Renal cortical epithelial cell (primary cell): ENCODE measurements at places on chromosomes 4 and X.

DNA sequence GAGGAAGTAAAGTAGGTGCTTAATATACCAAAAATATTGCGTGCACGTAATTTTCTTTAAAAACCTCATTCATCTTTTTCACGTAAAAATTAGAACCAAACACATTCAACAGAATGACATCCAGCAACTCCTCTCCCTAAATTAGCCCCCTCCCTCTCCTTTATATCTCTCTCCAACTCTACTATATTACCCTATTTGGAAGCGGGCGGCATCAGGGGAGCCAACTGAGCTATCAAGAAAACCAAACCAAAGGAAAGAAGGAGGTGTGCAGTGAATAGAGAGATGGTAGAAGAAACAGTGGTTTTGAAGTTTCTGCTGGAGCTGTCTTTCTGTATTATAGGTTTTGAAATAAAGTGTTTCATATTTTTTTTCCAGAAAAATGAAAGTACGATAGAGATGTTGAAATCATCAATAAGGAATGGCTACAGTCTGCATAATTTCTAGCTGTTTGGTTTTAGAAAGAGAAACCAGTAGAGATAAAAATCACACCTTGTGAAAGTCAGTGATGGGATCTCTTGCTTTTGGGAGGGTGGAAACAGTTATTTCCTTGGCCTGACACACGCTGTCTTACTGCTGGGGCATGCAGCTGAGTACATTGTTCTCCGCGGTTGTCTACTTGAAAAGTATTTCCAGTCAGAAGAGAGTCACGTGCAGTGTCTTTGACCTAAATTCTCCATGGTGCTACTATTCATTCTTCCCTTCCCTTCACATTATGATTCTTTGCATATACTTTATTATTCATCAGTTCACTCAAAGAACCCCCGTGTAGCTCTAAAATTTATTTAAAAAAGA, 94.1 kb upstream of the WDR17 start:
- DNase-seq: peak; percentile 2

DNA sequence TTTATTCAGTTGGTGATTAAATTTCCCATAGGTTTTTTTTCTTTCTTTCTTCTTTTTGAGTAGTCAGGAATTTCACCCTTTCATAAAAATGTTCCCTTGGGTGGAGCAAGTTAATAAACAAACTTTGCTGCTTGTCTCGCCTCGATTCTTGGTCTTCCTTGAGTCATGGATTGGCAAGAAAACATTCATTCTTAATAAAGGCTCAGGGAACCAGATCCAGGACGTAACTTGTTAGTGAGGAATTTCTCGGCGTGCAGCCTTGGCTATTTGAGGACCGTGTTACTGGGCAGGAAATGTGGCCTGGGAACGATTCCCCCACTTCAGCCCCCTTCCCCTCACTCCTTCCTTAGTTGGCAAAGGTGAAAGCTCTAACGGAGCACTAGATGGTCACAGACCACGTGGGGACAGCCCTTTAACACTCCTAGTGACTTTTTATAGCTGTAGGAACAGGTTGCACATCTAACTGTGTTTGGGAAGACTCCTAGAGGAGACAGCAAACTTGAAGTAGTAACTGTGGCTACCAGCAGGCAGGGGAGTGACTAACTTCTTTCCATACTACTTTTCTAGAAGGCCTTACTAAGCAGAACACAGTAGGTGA, 106.8 kb downstream of the UCHL1 start:
- peak; percentile 96 for DNase-seq

GRCh38 chr4:118836301-118837120, 585 bp upstream of the SEC24D start:
- DNase-seq: peak; percentile 47

GRCh38 chrX:57286507-57287251, at the start of gene FAAH2:
FAAH2 (plus strand) TSS chrX:57286706; CDS start chrX:57286826, 120 bp downstream.
- DNase-seq: peak; percentile 94
